ENCODE measurements at places on chromosomes 16 and 17. TPM values are rescaled to one million over a fixed set of nuclear protein-coding genes. Genes with fewer than 3 reads are reported as not detected.

GRCh38 chr16:569445-570254 lies at the start of gene PIGQ:
TSS of gene PIGQ (plus strand) at chr16:569968. CDS start at chr16:574075, 4,107 bp downstream.
- DNase-seq: peak; percentile 81

GRCh38 chr17:34858591-34859565 lies 102.4 kb downstream of the CCT6B start:
- no peak for DNase-seq

Gene FOXJ1
- total RNA-seq: not detected

GRCh38 chr16:88527186-88527936 lies 42.8 kb upstream of the ZC3H18 start:
- peak; percentile 77 for DNase-seq

Gene KRT17
- not detected for total RNA-seq

DNA sequence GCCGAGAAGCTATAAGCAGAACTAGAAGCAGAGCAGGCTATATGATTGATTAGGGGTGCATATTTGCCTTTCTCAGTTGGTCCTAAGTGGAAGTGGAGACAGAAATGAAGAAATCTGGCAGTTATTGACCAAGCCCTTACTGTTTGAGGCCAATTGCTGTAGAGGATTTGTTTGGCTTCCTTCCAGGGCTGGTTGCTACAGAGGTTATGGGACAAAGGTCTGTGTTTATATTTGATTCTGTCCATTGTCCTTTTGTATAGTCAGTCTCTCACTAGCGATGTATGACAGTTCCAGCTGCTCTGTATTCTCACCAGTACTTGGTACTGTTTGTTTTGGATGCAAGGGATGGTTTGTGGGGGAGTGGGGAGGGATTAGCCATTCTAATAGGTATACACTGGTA lies 7.3 kb upstream of the ALOX15 start:
- no peak for DNase-seq

Gene SLC6A2
- total RNA-seq: not detected

DNA sequence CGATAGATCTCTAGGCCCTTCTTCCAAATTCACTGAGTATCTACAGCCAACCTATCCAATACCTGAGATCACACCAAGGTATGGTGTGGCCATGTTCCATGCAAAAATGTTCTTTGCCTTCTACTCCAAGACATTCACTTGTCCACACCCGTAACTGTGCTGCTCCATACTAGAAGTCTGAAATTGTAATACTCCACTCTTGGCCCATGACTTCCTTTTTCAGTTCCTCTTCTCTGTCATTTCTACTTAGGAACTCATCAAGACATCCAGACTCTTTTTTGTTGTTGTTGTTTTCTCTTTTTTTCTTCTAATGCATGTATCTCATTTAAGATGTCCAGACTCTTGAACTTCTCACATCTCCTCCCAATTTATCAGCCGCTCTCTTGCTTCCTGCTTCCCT lies 42.5 kb upstream of the KSR1 start:
- no peak for DNase-seq

DNA sequence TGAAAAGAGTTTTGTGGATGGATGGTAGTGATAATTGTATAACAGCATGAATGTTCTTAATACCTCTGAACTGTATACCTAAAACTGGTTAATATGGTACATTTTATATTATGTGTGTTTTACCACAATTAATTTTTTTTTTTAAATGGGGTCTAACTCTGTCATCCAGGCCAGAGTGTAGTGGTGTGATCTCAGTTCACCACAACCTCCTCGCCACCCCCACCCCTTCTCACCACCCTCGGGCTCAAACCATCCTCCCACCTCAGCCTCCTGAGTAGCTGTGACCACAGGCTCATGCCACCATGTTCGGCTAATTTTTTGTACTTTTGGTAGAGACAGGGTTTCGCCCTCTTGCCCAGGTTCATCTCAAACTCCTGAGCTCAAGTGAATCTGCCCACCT lies 123.2 kb downstream of the CDRT15L2 start:
- no peak for DNase-seq

GRCh38 chr16:10256784-10257641 lies 74.8 kb upstream of the GRIN2A start:
- peak; percentile 40 for DNase-seq

DNA sequence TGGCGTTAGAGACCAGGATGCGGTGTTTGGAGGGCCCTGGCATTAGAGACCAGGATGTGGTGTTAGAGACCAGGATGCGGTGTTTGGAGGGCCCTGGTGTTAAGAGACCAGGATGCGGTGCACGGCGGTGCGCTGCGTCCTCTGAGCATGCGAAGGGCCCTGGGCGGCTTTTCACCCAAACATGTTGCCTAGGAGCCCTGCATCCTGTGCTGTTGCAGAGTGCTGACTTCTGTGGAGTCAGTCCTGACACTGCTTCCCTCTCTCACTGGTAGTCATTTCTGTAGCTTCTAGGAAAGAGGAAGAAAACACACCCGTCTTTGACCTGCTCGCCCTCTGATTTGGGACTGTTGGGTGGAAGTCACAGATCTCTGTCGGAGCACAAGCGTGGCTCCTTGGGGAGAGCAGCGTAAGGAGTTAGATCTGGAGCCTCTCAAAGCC lies 141.2 kb downstream of the LAT start:
- DNase-seq: no peak

Gene TVP23C
- total RNA-seq: 5.7 TPM

Gene IRX3
- total RNA-seq: 5.0 TPM

DNA sequence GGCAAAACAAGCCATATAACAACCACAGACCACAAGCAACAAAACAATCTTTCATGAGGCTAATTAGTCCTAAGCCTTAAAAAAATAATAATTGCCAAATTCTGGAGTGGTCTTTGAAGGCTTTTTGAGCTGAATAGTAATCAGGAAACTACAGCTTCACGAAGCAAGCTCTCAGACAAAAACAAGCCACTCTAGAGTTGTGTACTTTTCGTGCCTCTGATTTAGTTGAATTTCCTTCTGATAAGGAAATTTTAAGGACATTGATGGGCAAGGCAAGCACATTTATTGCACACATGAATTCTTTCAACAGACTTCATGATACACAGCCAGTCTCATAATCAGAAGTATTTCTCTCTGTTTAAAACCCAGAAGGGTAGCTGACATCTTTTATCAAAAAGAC lies 130.8 kb upstream of the IRX3 start:
- DNase-seq: no peak
